Hippocampal formation (tissue), 2 donors: ENCODE measurements at places on chromosomes 13 and 19.

DNA sequence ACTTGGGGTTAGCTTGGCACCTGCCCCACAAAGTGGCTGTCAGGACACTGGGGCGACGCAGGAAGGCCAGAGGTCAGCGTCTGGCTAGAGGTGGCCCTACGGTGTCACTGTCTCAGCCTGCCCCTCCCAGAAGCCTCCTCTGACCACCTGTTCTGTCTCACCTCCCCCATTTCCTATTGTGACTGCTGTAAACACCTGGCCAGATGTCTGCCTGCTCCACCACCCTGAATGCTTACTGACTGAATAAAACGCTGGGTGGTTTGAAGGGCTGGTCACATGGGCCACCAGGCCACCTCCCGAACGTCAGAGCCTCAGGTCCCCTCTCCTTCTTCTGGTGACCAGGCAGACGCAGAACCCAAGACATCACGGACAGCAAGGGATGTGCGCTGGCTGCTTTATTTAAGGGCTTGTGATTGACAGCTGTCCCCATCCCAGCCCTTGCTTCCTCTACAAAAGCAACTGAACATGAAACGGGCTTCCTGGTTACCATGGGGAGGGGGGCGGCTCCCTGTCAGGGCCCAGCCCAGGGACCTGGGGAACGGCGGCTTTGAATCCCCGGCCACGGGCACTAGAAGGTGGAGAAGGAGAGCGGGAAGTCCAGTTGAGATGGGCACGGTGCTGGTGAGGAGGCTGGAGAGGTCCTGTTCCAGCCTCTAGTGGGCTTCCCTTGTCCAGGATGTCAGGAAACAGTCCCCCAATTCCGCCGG, 6.2 kb downstream of the ELOF1 start:
- DNase-seq: no peak

- no peak for DNase-seq
Observed at GRCh38 chr19:49469828-49470614, 4.0 kb upstream of the FLT3LG start.

DNA sequence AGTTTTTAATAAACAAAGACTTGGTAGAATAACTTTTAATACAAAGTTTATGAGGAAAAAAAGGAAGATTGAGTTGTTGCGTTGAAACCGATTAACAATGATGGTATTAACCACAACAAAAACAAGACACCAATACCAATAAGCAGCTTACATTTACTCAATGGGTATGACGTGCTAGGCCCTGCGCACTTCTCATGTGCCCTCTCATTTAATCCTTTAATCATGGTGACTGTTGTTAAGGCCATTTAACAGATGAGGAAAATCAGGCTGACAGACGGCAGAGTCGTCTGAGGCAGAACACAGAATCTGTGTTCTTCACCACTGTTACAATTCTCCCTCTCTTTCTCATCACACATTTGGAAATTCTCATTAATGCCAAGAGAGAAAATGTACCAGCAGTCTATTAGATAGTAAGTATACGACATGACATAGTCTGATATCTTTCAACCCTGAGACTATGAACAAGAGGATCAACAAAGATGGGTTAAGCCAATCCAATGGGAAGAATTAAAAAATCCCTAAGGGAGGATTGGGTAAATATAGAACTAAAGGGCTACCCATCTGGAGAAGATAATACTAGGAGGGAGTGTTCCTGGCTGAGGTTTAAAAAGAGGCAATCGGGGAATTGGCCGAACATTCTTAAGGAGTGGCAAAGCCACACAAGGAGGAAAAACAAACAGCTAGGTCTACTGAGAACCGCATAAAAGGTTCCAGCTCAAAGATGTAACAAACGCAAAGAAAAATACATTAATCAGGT, 54.0 kb downstream of the DOCK9 start:
- no peak for DNase-seq

DNA sequence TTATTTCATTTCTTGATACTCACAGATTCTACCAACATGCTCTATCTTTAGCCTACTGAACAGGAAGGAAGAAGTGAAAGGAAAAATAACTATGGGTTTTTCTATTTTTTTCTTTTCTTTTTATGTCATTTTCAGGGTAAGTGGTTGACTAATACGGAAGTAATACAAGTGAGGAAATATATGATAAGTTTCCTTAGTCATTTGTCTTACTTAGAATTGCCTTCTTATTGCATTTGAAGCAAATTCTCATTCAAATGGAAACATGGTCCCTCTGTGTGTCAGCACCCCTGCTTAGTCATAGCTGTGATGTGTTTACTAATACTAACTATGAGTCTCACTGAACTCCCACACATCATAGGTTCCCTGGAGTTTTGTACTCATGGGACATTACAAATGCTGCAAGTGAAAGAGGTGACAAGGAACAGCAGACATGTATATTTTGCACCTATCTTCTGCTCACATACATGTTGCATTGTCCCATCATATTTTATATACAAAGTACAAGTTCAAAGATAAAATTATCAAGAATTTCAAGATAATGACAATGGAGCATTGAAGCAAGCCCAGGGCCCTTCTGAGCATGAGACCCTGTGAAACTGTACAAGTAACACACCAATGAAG, 60.1 kb downstream of the DCT start:
- no peak for DNase-seq

GRCh38 chr19:21593934-21594820, 88.8 kb downstream of the ZNF429 start:
- DNase-seq: no peak

- DNase-seq: peak; percentile 75
Observed at GRCh38 chr19:7534531-7535046, 928 bp upstream of the PNPLA6 start.

- DNase-seq: no peak
Observed at GRCh38 chr19:47032171-47032811, 12.7 kb downstream of the NPAS1 start.

DNA sequence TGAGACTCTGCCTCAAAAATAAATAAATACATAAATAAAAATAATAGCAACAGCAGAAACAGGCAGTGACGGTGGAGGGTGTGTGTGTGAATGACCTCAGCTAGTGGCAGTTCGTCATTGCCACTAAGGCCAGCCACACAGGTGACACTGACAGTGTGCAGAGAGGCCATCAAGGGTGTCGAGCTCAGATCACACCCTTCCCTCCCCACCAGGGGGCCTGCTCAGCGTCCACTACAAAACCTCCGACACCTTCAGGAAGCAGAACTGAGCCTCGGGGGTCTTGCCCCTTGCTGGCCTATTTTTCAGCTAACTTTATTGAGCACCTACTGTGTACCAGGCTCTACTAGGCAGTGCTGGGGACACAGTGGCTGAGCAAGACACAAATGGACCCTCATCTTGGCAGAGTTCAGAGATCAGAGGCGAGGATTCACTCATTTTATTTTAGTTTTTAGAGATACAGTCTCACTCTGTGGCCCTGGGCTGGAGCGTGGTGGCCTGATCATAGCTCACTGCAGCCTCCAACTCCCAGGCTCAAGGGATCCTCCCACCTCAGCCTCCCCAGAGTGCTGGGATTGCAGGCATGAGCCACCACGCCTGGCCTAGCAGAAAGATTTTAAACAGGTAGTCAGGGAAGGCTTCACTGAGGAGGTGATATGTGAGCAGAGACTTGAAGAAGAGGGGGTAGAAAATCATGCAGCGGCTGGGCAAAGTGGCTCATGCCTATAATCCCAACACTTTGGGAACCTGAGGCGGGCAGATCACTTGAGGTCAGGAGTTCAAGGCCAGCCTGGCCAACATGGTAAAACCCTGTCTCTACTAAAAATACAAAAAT, 30.3 kb upstream of the SEMA6B start:
- DNase-seq: no peak

- no peak for DNase-seq
Observed at GRCh38 chr13:46154136-46154801, 27.7 kb downstream of the LCP1 start.

DNA sequence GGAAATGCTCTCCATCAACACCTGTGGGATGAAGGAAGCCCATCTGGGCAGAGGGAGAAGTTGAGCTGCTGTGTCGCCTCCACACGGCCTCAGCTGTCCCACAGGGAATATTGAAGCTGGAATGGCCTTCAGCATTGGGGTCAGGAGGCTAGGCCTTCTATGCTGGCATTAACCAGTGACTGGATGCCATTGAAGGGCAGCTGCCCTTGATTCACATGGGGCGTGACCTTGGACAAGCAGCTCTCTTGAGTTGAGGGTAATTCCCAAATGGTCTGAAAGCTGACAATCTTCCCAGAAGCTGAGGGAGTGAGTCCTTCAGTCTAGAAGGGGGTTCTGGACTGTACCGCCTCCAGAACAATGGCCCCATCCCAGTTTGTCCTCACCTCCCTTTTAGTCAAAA, 6.7 kb downstream of the BCL3 start:
- DNase-seq: no peak

DNA sequence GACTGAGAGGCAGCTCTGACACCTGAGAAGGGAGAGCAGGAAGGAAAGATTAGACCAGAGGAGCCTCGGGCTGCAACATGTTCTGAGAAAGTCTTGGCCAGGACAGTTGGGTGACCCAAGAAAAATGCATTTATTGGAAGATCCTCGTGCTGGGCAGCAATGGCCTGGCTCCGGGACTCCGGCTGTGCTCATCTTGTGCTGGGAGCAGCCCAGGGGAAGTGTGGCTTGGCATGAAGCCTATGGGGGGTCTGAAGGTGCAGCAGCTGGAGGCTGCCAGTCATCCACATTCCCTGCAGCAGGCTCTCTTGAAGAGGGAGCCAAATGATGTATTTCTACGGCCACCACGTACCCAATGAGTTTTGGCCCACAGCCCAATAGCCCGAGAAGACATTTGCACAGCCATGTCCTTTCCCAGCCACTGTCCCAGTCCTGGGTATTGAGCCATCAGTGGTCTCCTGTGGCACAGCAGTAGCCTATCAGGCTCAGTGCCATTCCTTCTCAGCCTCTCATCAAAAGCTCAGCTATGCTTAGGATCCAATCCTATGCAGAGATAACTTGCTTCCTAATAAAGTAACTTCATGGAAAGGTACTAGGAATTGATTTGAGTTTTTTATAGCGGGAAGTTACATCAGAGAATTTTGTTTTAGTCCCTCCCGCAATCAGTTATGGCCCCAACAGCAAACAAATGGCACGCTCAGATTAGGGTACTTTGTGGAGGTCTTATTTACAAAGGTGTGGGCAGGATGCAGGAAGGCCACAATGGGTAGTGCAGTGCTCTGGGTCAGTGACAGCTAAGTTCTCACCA, 76.0 kb upstream of the MEDAG start:
- DNase-seq: no peak

GRCh38 chr19:45439569-45440258, 16.0 kb upstream of the ERCC1 start:
- peak; percentile 86 for DNase-seq

- DNase-seq: no peak
Observed at GRCh38 chr19:14649020-14649419, 25.6 kb downstream of the ADGRE3 start.

GRCh38 chr13:86946734-86947133, 724.4 kb upstream of the SLITRK5 start:
- no peak for DNase-seq

DNA sequence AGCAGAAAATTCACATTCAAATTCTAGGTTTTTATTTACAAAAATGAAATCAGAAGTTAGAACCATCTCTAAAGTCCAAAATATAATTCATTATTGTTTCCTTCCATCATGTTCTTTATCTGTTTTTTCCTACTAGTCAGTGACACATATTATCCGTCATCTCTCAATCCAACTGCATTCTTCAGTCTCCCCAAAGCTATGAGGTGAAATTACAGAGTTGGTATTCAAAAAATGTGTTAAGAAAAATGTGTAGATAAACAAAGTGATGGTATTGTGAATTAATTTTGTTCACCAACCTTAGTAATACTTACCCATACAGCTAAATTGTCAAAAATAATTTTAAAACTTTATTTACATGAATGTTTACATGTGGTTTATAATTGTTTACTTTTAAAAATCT, 448.7 kb upstream of the MIR17HG start:
- DNase-seq: no peak

GRCh38 chr13:27523346-27524073, 73.1 kb upstream of the MTIF3 start:
- DNase-seq: no peak

DNA sequence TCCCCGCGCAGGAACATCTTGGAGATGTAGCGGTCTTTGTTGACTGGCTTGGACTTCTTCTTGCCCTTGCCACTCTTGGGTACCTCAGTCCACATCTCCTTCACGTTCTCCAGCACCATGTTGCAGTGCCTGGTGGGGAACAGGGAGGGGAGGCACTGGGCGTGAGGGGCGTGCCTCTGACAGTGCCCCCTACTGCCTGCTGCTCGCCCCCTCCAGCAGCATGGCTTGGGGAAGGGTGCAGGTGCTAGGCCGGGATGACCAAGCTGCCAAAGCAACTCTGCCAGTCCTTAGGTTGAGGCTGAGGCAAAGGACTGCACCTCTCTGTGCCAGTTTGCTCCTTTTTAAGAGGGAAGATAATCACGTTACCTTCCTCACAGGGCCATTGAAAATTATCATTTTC, 4.2 kb downstream of the SNRPD2 start:
- no peak for DNase-seq

GRCh38 chr13:94394723-94395122, 84.8 kb downstream of the DCT start:
- DNase-seq: no peak

DNA sequence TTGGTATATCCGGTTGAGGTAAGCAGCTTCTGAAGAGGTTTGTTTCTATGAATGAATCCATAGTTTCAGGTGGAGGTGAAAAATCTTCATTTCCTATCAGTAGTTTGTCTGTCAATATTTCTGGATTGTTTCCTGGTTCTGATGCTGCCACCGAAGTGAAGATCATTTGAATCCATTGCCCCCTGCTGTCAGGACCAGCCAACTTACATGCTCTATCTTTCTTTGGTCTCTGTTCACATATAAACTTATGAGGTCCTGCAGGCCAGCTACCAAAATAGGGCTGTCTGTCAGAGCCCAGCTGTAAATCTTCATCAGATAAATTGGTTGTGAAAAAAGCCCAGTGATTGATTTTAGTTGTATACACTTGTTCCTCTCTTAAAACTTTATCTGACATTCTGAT, 15.2 kb upstream of the N4BP2L1 start:
- peak; percentile 18 for DNase-seq

DNA sequence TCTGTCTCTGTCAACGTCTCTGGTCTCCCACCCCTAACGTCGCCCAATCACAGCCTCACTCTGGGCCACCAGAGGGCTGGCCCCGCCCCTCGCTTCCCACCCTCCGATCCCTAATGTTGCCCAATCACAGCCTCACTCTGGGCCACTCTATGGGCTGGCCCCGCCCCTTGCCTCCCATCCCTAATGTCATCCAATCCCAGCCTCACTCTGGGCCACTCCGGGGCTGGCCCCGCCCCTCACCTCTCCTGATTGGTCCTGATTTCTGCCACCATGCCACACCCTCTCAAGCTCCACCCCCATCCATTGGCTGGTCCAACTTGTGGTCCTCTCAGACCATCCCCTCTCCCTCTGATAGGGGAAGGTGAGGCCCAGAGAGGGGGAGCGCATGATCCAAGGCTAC, 24.9 kb downstream of the CELF5 start:
- no peak for DNase-seq
